ENCODE measurements at places on chromosomes 5 and 9. TPM values are rescaled to one million over a fixed set of nuclear protein-coding genes. Genes with fewer than 3 reads are reported as not detected.

GRCh38 chr5:140145818-140146522, 20.2 kb downstream of the IGIP start:
- H3K4me1 ChIP-seq = peaks cover 60% of the 10 kb centered on the region
- H3K4me3 ChIP-seq = peak overlapping the region; percentile 49
- peak; percentile 84 for DNase-seq
- H3K27ac ChIP-seq = peak overlapping the region; percentile 59
- peaks cover 8% of the 10 kb centered on the region for H3K27me3 ChIP-seq

DNA sequence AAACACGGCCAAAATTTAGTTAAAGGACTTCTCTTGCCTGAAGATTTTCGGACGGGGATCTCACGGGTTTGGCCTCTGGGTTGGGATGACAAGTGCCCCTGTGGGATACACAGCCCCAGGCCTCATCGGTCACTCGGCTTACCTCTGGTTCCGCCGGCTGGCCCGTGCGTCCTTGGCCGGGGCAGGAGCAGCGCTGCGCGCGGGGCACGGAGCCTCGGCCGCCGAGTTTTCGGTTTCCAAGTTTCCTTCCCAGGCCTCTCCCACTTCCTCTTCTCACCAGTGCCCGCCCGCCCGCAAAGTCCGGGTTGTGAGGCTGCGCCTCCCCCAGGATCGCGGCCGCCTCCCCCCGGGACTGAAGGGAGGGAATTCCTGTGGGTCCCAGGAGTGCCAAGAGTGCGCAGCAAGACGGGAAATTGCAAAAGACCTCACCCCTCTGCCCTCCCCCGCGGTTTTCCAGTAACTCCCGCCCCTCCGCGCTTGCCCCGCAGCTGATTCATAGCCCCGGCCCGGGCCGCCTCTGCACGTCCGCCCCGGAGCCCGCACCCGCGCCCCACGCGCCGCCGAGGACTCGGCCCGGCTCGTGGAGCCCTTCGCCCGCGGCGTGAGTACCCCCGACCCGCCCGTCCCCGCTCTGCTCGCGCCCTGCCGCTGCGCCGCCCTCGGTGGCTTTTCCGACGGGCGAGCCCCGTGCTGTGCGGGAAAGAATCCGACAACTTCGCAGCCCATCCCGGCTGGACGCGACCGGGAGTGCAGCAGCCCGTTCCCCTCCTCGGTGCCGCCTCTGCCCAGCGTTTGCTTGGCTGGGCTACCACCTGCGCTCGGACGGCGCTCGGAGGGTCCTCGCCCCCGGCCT, at the start of gene OSMR:
Gene OSMR (plus strand): TSS at position 487 of the 853 bp plus-strand sequence. CDS start 23,033 bp downstream, outside the sequence.
- H3K36me3 ChIP-seq = no peaks in the 10 kb centered on the region
- H3K27me3 ChIP-seq = no peaks in the 10 kb centered on the region
- peak within 1 kb of the TSS; percentile 96 for H3K27ac ChIP-seq
- H3K4me1 ChIP-seq = peaks cover 14% of the 10 kb centered on the region

- H3K27ac ChIP-seq = no peak overlapping the region
- H3K4me1 ChIP-seq = no peaks in the 10 kb centered on the region
- H3K27me3 ChIP-seq = no peaks in the 10 kb centered on the region
- H3K36me3 ChIP-seq = peaks cover 31% of the 10 kb centered on the region
- no peak for DNase-seq
- H3K4me3 ChIP-seq = no peak overlapping the region
Observed at GRCh38 chr9:37163299-37163698, 42.9 kb downstream of the ZCCHC7 start.

- H3K27ac ChIP-seq = no peak overlapping the region
- no peaks in the 10 kb centered on the region for H3K4me1 ChIP-seq
- H3K36me3 ChIP-seq = no peaks in the 10 kb centered on the region
Observed at GRCh38 chr9:16033253-16033652, 480.4 kb downstream of the CCDC171 start.

DNA sequence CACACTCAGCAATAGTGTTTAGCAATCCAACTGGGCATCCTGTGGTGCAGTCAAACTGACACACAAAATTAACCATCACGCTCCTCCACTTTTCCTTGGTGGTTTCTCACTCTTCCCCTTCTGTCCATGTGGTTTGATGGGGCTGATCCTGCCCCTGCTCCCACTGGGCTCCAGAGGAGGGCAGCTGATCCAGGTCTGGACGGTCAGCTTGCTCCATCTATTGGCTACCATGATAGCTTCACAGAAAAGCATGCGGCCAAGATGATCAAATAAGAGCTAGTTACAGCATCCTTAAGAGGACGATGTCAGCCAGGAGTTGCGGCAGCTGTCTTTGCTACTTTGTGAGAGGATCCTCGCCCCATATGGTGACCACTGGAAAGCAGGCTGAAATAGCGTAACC, 29.6 kb upstream of the RANBP17 start:
- no peaks in the 10 kb centered on the region for H3K4me1 ChIP-seq
- H3K27me3 ChIP-seq = no peaks in the 10 kb centered on the region
- no peak for DNase-seq

FGFR4 gene
- 4.1 TPM for total RNA-seq

PHYHD1 gene
- 37.3 TPM for total RNA-seq

- H3K27ac ChIP-seq = no peak overlapping the region
- H3K4me3 ChIP-seq = no peak overlapping the region
- H3K27me3 ChIP-seq = no peaks in the 10 kb centered on the region
- peaks cover 84% of the 10 kb centered on the region for H3K36me3 ChIP-seq
- no peak for DNase-seq
- H3K4me1 ChIP-seq = no peaks in the 10 kb centered on the region
Observed at GRCh38 chr9:133767625-133768024, 29.5 kb upstream of the SARDH start.

CLPTM1L gene
- 202 TPM for total RNA-seq

DNA sequence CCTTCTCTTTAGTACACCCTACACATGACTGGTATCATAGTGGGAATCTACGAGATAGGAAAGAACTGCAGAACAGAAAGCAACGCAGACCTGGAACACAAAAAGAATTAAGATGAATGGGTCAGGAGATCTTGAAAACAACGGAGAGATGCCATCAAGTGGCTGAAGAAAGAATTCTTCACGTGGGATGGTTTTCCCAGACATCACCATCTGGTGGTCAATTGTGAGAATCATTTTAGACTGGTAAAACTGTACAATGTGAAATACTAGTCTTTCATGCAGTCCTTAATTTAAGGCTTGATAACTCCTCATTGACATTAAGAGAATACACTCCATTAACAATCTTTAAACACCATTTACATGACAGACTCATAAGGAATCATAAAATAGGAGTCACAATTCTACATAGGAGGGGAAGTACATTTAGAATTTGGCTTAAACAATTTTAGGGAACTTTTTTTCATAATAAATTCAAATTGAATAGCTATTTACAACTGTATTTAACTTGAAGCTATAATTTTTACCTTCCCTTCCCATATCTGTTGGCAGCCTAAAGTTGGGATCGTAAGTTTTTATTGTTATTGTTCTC, 128.4 kb upstream of the TRPM3 start:
- no peak overlapping the region for H3K27ac ChIP-seq
- DNase-seq = peak; percentile 81
- H3K36me3 ChIP-seq = no peaks in the 10 kb centered on the region
- H3K4me3 ChIP-seq = no peak overlapping the region
- H3K4me1 ChIP-seq = peaks cover 4% of the 10 kb centered on the region

- H3K36me3 ChIP-seq = peaks cover 52% of the 10 kb centered on the region
- H3K27me3 ChIP-seq = no peaks in the 10 kb centered on the region
- H3K4me1 ChIP-seq = no peaks in the 10 kb centered on the region
- no peak overlapping the region for H3K4me3 ChIP-seq
- DNase-seq = no peak
Observed at GRCh38 chr5:73067213-73067612, 53.2 kb upstream of the TMEM171 start.

TAF11L5 gene
- not detected for total RNA-seq

- DNase-seq = no peak
- H3K27ac ChIP-seq = peak overlapping the region; percentile 59
- peaks cover 8% of the 10 kb centered on the region for H3K4me1 ChIP-seq
- H3K36me3 ChIP-seq = peaks cover 8% of the 10 kb centered on the region
- H3K4me3 ChIP-seq = no peak overlapping the region
- H3K27me3 ChIP-seq = no peaks in the 10 kb centered on the region
Observed at GRCh38 chr9:113958556-113958955, 82.4 kb downstream of the ZNF618 start.

- no peak for DNase-seq
- peaks cover 4% of the 10 kb centered on the region for H3K36me3 ChIP-seq
- H3K27me3 ChIP-seq = no peaks in the 10 kb centered on the region
- no peak overlapping the region for H3K27ac ChIP-seq
- no peaks in the 10 kb centered on the region for H3K4me1 ChIP-seq
- H3K4me3 ChIP-seq = no peak overlapping the region
Observed at GRCh38 chr5:143037071-143037470, 266.9 kb downstream of the ARHGAP26 start.

- DNase-seq = peak; percentile 94
- peak overlapping the region; percentile 100 for H3K27ac ChIP-seq
- peaks cover 40% of the 10 kb centered on the region for H3K4me1 ChIP-seq
- H3K36me3 ChIP-seq = no peaks in the 10 kb centered on the region
- peak overlapping the region; percentile 45 for H3K4me3 ChIP-seq
Observed at GRCh38 chr9:70420441-70421271, 6.2 kb upstream of the KLF9 start.

DNA sequence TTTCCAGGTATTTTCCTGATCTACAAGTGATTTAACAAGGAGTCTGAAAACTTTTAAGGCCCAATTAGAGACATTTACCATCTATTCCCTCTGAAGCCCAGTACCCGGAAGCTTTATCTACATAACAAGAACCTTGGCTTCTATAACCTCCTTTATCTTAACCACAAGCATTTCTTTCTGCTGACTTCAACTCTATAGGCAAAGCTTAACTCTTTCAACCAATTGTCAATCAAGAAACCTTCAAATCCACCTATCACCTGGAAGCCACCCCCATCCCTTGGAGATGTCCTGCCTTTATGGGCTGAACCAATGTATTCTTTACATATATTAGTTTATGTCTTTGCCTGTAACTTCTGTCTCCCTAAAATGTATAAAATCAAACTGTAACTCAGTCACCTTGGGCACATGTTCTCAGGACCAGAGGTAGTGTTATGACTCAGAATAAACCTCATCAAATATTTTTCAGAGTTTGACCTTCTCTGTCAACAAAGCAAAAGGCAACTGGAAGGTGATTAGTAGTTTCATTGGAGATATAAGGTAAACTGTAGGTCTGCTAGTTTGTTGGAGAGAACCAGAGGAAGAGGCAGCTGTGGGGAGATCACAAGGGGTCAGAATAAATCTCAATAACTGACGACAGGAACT, 13.0 kb upstream of the RIMOC1 start:
- peak overlapping the region; percentile 23 for H3K27ac ChIP-seq
- no peak for DNase-seq
- no peak overlapping the region for H3K4me3 ChIP-seq
- H3K27me3 ChIP-seq = no peaks in the 10 kb centered on the region
- H3K36me3 ChIP-seq = no peaks in the 10 kb centered on the region

GRCh38 chr9:121652021-121652837, 795 bp downstream of the DAB2IP start:
- peak; percentile 67 for DNase-seq
- no peaks in the 10 kb centered on the region for H3K36me3 ChIP-seq
- H3K4me1 ChIP-seq = peaks cover 70% of the 10 kb centered on the region
- peak overlapping the region; percentile 80 for H3K27ac ChIP-seq
- peaks cover 53% of the 10 kb centered on the region for H3K27me3 ChIP-seq
- peak overlapping the region; percentile 67 for H3K4me3 ChIP-seq

DNA sequence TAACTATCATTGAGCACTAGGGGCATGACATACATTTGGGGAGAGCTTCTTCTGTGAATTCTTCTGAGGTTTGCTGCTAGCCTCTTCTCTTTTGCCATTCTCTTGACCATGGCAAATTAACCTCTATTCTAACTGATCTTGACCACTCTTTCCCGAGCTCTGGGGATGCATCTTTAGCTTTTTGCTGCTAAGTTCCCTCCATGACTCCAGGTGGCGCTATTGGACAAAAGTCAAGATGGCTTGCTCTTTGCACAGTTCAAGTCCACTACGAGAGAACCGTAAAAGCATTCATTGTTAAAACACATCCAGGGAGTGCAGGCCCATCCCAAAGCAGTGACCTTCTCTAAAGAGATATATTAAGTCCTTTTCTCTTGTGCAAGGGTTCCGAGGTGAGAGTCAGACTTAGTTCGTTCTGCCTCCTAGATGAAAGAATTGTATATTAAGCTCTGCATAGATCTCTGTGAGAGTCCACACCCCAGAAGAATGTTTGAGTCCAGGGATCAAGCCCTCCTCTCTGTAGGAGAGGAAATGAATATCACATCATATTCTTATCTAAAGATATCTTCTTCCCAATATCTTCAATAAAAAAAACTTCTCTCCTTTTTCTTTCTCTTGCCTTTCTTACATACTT, 1152.9 kb upstream of the CDH6 start:
- H3K27ac ChIP-seq = no peak overlapping the region
- no peaks in the 10 kb centered on the region for H3K4me1 ChIP-seq
- H3K4me3 ChIP-seq = no peak overlapping the region
- H3K27me3 ChIP-seq = no peaks in the 10 kb centered on the region

DNA sequence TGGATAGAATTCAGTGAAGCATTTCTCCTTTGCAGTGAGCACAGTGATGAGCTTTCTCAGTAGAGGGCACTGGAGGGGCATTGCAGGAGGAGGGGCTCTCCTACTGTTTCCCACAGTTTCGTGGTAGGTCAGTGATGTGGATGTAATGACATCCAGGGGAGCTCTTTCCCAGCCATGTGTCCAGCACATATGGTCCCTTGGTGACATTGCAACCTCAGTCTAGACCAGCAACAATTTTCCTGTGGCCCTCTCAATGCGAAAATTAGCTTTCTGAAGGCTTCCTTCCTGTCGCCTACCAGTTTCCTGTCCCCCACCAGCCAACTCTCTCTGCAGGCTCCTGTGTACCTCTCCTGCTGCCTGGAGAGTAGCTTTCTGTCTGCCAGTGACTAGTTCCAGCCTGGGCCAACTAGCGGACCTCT, 6.9 kb upstream of the PDCL start:
- DNase-seq = peak; percentile 37
- H3K4me1 ChIP-seq = no peaks in the 10 kb centered on the region
- no peak overlapping the region for H3K4me3 ChIP-seq
- H3K27me3 ChIP-seq = no peaks in the 10 kb centered on the region
- no peak overlapping the region for H3K27ac ChIP-seq

DNA sequence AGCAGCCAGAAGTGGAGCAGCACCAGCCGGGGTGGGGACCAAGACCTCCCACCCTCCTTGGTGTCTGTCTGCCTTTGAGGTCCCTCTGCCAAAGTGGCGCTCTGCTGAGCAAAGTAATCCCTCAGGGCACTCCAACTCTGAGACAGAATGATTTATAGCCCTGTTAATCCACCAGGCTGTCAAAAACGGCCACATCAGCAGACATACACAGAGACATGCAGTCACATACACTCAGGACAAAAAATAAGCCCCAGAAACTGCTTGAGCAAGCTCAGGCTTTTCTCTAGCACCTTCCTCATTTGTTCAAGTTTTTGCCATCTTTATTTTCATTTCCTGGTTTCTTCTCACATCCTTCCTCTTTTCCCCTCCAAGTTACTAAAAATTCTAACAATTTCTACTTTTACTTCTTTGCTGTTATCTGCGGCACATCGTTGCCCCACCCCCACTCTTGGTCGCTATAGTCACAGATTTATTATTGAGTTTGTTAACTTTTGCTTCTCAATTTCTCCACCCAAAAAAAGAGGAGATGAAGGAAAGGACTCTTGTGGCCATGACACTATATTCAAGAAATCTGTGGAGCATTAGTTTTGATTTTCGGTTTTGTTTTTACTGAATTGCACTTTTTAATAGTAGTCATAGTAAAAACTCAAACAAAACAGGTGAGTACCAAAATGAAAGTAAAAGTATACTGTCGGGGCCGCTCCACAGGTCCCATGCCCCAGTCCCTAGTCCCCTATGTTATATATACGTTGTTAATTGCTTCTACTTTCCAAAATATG, 17.4 kb upstream of the ADRB2 start:
- H3K4me3 ChIP-seq = peak overlapping the region; percentile 25
- no peaks in the 10 kb centered on the region for H3K36me3 ChIP-seq
- no peak for DNase-seq
- H3K27ac ChIP-seq = peak overlapping the region; percentile 66
- H3K4me1 ChIP-seq = peaks cover 16% of the 10 kb centered on the region

Measured in stomach (tissue), 19 donors.